ENCODE measurements at places on chromosomes 5 and 9. TPM values are rescaled to one million over a fixed set of nuclear protein-coding genes. Genes with fewer than 3 reads are reported as not detected.

DNA sequence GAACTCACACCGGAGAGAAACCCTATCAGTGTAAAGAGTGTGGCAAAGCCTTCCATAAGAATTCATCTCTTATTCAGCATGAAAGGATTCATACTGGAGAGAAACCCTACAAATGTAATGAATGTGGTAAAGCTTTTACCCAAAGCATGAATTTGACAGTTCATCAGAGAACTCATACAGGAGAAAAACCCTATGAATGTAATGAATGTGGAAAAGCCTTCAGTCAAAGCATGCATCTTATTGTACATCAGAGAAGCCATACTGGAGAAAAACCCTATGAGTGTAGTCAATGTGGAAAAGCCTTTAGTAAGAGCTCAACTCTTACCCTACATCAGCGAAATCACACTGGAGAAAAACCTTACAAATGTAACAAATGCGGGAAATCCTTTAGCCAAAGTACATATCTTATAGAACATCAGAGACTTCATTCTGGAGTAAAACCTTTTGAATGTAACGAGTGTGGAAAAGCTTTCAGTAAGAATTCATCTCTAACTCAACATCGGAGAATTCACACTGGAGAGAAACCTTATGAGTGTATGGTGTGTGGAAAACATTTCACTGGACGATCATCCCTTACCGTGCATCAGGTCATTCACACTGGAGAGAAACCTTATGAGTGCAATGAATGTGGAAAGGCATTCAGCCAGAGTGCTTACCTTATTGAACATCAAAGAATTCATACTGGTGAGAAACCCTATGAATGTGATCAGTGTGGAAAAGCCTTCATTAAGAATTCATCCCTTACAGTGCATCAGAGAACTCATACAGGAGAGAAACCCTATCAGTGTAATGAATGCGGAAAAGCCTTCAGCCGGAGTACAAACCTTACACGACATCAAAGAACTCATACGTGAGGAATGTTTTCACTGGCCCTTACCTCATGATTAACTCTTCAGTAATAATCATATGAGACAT, 8.9 kb upstream of the ZNF454 start:
- no peaks in the 10 kb centered on the region for H3K4me1 ChIP-seq
- H3K27ac ChIP-seq, result no peak overlapping the region
- H3K27me3 ChIP-seq, result no peaks in the 10 kb centered on the region
- no peak for DNase-seq
- no peaks in the 10 kb centered on the region for H3K36me3 ChIP-seq

DNA sequence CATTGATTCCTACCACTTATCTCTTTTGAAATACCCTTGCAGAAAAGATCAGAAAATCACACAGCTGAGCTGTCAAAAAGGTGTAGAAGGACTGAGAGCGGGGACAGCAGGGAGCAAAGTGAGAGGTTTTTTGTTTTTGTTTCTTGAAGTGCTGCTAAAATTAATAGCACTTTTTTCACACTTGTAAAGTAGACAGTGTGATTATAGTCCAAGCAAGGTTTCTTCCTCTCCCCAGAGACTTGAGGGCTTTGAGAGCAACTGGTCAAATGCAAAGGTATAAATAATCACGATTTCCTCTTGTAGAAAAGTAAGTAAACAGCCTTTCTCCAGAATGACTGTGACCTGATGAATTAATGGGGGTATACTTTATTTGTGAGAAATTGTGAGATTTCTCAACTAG, 326.9 kb downstream of the ZNF608 start:
- DNase-seq, result no peak
- H3K4me1 ChIP-seq, result no peaks in the 10 kb centered on the region
- no peaks in the 10 kb centered on the region for H3K36me3 ChIP-seq
- no peaks in the 10 kb centered on the region for H3K27me3 ChIP-seq
- no peak overlapping the region for H3K4me3 ChIP-seq

- H3K27me3 ChIP-seq, result no peaks in the 10 kb centered on the region
- H3K36me3 ChIP-seq, result no peaks in the 10 kb centered on the region
- H3K27ac ChIP-seq, result no peak overlapping the region
- no peak for DNase-seq
- H3K4me3 ChIP-seq, result no peak overlapping the region
Measured at GRCh38 chr5:2378976-2379375, 372.5 kb downstream of the IRX2 start.

The MYOT gene
- total RNA-seq, result not detected

- no peak overlapping the region for H3K27ac ChIP-seq
- no peak for DNase-seq
- no peaks in the 10 kb centered on the region for H3K36me3 ChIP-seq
- H3K4me3 ChIP-seq, result no peak overlapping the region
Measured at GRCh38 chr9:110620726-110621125, 41.2 kb upstream of the SVEP1 start.

DNA sequence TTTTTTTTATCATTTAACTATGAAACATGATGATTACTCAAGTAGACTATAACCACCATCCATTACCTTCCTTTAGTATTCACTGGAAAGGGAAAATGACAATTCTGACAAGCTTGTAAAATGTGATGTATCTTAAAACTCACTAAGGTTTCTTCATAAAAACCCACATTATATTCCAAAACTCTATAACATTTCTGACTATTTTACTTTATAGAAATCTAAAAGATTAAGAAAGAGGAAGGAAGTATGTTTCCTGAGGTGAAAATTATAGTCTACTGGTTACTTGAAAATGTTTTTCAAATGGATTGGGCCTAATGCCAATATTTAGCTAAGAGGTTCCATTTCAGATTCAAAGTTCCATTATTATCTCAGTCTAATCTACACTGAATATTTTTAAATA, 1982.2 kb upstream of the C9orf72 start:
- H3K27ac ChIP-seq, result no peak overlapping the region
- no peak overlapping the region for H3K4me3 ChIP-seq
- no peak for DNase-seq
- no peaks in the 10 kb centered on the region for H3K36me3 ChIP-seq

GRCh38 chr5:1516615-1517601, 6.9 kb downstream of the LPCAT1 start:
- peaks cover 46% of the 10 kb centered on the region for H3K4me1 ChIP-seq
- H3K4me3 ChIP-seq, result no peak overlapping the region
- H3K27me3 ChIP-seq, result no peaks in the 10 kb centered on the region

DNA sequence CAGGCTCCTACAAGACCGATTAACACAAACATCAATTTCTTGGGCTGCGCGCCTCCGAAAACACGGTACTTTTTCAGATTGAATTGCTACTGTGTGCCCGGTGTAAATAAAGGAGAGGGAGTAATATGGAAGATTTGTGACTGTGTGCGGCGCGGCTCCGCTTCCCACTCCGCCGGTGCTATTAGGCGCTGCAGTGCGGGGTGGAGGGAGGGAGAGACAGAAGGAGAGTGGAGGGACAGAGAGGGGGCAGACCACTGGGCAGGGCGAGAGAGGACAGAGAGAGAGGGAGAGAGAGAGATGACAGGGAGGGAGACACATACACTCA, 24.7 kb upstream of the RNU6ATAC start:
- H3K36me3 ChIP-seq, result no peaks in the 10 kb centered on the region
- H3K4me3 ChIP-seq, result no peak overlapping the region
- H3K27me3 ChIP-seq, result no peaks in the 10 kb centered on the region
- H3K27ac ChIP-seq, result no peak overlapping the region
- DNase-seq, result no peak
- peaks cover 7% of the 10 kb centered on the region for H3K4me1 ChIP-seq

- peaks cover 58% of the 10 kb centered on the region for H3K4me1 ChIP-seq
- H3K4me3 ChIP-seq, result no peak overlapping the region
- no peaks in the 10 kb centered on the region for H3K27me3 ChIP-seq
- no peak overlapping the region for H3K27ac ChIP-seq
Measured at GRCh38 chr9:20524776-20525175, 97.5 kb downstream of the MLLT3 start.

DNA sequence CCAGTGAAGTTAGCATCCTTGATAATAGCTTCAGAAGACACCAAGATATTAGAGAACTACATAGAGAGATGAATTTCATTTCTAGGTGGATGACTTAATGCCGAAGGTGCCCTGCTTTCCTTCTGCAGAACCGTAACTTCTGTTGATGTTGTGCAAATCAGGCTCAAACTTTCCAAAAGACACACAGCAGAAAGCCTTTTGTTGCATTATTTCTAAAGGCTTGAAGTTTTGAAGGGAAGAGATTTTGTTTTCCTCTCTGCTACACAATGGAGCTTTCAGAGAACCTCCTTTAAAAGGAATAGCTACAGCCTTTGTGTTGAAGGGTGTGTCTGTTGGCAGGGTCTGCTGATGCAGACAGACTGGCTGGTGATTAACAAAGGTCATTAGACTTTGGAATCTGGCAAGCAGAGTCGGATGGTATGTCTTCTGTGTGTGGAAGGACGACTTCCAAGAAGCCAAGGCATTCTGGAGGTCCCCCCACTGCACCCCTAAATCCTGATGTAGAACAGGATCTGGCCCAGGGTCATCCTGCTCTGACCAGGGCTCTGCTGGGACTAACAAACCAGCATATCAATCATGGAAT, 57.8 kb downstream of the ZNF462 start:
- no peaks in the 10 kb centered on the region for H3K36me3 ChIP-seq
- H3K4me1 ChIP-seq, result no peaks in the 10 kb centered on the region
- DNase-seq, result no peak
- H3K4me3 ChIP-seq, result no peak overlapping the region

The SLC36A3 gene
- not detected for total RNA-seq

Data from CD4-positive, alpha-beta memory T cell (primary cell).